NB4 (cell line): ENCODE measurements at places on chromosomes 1 and 21.

DNA sequence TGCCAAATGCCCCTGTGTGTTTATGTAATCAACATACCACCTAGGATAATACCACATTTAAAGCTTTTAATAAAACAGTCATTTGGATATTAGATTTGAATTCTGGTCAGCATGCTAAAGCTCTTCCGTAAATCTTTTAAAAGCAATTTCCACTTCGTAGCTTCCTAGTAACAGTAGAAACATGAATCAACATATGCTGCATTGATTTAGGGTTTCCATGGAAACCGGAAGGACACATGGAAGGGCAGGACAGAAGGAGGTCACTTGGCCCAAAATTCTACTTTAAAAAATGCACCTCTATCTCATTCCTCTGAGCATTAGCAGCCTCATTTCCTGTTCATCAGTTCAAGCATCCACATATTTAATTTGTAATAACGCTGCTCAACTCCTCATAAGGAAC lies 8.1 kb downstream of the RGS8 start:
- no peak for DNase-seq

- DNase-seq = no peak
Observed at GRCh38 chr1:32874860-32875752, 4.4 kb upstream of the FNDC5 start.

- no peak for DNase-seq
Observed at GRCh38 chr1:58152697-58153096, 393.8 kb downstream of the OMA1 start.

DNA sequence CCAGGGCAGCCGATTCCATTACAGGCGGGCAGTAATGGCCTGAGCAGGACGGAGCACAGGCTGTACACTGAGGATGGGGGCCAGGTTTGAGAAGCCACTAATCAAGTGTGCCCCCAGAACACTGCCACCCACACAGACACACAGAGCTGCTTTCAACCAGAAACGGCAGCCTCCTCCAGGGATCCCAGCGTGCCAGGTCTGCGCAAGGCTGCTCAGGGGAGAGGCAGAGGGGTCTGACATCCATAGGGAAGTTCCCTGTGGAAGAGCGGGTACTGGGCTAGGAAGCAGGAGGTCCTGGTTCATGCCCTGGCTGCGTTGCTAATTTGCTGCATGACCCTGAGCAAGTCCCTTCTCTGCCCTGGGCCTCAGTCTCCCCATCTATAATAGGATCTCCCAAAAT lies 26.1 kb upstream of the ALDH4A1 start:
- no peak for DNase-seq

GRCh38 chr1:32901823-32902534 lies 790 bp upstream of the TMEM54 start:
- DNase-seq = no peak

GRCh38 chr21:15000081-15000480 lies 64.7 kb downstream of the NRIP1 start:
- no peak for DNase-seq

DNA sequence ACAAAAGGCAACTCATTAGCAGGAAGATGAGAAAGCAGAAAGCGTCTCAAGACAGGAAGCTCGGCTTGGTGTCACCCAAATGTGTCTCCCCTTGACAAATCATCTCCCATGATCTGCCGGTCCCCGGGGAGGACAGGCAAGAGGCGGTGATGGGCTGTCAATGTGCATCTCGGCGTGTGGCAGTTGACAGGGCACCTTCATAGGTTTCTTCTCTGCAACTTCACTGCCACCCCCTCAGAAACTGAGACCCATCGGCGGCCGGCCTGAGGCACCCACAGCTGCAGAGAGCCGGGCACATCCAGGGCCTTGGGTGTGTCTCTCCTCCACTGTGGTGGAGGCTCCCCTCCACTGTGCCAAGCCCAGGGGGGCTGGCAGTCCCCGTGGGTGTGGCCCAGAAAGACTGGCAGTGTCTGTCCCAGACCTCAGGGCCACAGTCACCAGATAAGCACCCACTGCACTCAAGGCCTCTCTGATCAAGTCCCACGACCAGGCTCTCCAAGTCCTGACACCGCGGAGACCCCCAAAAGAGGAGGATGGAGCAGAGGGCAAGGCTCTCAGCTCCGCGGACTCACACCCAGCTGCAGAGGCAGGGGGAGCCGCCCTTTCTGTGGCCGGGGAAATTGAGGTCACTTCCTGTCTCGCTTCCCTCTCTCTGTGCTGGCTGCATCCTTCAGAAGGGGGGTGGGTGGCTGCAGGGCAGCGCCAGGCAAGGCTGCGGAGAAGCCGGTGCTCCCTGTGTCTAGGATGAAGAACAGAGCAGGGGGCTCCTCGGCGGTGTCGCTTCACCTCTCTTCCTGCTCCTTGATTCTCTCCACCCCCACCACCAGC lies 39.6 kb upstream of the LBR start:
- DNase-seq = peak; percentile 94

DNA sequence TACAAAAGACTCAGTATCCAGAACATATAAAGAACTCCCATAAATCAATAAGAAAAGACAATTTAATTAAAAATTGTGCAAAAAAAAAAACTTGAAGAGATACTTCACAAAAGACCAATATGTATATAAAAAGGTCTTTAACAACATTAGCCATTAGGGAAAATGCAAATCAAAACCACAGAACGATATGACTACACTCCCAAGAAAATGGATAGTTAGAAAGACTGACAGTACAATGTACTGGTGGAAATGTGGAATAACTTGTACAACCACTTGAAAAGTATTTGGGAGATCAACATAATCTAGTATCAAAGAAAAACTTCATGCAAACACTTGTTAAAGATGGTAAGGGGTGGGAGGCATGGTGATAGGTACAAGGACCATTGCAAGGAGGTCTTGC lies 3.9 kb upstream of the CLCA1 start:
- no peak for DNase-seq

GRCh38 chr1:239841631-239842030 lies 250.1 kb upstream of the FMN2 start:
- DNase-seq = no peak

DNA sequence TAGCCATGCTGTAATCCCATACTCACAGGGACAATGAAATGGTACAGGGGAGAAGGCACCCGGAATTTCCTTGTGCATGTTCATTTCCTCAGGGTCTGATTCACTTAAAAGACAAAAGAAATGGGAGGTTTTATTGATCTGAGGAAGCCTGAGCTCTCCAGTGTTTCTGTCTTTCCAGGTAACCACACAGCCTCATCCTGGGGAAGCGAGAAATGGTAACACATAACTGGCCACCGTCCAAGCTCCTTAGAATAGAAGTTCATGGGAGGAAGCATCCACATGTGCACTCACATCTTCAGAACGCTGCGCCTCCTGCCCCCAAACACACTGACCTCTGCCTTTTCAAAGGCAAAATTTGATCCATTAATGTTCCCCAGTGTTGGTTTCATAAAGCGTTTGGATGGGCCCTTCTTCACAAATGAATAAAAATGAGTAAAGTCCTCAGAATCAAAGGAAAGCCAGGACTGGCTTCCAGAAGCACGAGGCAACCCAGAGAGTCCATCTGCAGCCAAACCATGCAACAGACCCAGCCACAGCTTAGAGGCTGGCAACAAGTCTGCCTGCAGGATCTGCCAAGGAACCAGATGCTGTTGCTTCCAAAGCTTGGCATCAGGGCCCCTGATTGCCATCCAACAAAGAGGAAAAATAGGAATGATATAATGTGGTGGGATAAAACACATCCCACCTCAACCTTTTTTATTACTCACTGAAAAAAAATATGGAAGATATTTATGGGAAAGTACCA lies 120.3 kb downstream of the ZBTB18 start:
- no peak for DNase-seq

DNA sequence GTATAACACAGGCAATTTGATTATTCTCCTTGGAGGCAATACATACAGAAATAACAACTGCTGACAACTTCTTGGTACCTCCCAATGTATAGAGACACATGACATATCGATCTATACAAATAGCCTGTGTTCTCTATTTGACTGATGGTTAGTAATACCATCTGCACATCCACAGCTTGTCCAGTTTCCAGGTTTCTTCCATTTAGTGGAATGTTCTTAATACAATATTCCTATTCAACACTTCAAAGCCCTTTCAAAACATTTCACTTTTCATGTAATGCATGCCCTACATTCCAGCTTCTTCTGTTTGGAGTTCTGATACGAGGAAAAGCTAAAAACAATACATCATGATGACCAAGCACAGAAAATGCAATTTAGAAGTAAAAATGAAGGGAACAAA lies 37.0 kb upstream of the GORAB start:
- DNase-seq = no peak

- DNase-seq = no peak
Observed at GRCh38 chr1:27152829-27153548, 1.9 kb downstream of the SLC9A1 start.

- peak; percentile 41 for DNase-seq
Observed at GRCh38 chr21:38223893-38224540, 32.8 kb upstream of the KCNJ15 start.

GRCh38 chr21:28805885-28806284 lies 186.8 kb downstream of the LTN1 start:
- no peak for DNase-seq

DNA sequence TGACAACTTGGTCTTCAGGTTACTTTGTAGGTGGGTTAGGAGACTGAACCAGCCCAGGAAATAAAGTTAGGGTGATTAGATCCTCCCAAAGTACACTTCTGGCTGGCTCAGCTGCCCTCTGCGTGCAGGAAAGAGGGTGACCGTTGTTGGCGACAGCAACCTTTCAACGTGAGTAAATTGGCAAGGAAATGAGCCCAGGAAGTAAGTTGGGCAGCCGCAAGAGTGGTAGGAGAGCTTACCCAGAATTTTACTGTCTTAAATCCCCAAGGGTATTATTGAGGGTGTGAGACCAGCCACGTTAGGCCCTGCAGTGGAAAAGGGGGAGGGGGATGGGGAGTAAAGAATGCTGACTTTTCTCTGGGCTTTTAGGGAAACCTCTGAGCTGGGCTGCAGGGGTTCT lies 1.6 kb downstream of the TENT5C start:
- peak; percentile 93 for DNase-seq

GRCh38 chr1:213291526-213291925 lies 240.5 kb downstream of the RPS6KC1 start:
- DNase-seq = peak; percentile 10

DNA sequence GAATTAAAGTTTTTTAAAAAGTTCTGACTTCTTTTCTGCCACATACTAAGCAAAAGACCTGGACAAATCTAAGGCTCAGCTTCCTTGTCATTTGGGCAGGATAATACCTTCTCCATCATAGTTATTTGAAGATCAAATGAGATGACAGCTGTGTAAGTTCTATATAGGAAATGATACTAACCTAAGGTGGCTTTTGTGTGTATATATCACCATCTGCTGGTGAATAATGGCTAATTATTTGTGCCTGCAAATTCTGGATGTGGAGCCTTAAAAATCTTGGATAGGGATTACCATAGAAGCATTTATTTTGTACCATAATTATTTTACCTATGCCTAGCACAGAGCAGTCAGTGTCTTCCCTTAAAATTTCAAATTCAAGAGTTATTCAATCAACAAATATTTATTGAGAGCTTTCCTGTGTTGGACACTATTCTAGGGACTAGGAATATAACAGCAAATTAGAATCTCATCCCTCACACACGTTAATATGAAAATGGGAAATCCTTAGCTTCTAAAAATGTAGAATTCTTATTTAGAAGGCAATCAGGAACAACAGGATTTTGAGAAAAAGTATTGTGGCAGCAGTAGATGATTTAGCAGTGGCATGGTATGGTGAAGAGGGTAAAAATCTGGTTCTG lies 89.8 kb downstream of the TMEM200B start:
- peak; percentile 54 for DNase-seq

DNA sequence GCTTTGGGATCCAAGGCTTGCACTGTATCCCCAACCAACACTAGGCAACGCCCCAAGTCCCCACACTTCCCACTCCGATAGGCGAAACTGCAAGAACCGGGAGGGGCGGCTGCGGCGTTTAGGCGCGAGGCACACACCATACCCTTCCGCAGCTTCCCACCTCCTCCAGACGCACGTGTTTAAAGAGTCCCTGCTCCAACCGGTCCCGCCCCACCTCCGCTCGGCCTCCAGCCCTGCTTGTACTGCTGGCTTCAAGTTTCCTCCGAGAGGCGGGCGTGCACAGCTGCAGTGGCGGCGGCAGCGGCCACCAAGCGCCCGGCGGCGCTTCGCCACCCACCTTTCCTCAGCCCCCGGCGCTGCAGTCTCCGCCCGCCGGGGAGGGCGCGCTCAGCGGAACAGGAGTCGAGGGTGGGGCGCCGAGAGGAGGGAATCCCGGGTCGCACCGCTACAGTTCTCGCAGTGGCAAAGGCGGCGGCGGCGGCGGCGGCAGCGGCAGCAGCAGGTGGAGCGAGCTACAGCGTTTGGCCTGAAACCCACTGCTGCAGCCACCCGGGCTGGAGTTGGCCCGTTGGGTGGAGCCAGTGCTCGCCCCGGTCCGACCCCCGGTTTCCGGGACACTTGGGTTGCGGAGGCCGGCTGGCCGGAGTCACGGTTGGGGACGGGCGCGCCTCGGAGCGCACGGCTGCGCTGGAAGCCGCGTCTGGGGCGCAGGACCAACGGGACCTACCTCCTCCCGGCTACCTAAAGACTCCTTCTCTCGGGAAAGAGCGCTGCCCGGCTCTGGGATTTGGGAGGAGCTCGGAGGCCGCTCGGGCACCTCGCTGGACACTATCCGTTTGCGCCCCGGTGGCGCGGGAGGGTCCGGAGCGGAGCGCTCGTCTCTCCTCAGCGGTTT lies at the start of gene CNIH3:
Gene CNIH3 (plus strand): TSS at position 457 of the 895 bp plus-strand sequence. CDS start 858 bp downstream, outside the sequence.
- DNase-seq = peak; percentile 87

DNA sequence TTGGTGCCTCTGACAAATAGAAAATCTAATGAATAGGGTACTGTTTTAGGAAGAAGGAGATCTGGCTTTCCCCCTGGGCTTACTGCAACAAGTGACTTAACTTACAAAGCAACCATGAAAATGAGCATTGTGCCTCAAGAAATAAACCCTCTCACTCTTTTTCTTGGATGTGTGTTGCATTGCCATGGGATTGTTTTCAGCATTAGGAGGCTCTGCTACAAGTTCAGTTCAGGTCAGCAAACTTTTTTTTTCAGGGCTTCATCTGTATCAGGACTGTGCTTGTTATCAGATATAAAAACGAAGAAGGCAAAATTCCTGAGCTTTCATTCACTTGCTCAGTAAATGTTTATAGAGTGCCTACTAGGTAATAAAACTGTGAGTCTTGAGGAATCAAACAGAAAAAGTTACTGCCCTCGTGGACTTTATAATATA lies 37.8 kb upstream of the DOCK7 start:
- DNase-seq = no peak
